ENCODE measurements at places on chromosomes 12 and 14. TPM values are rescaled to one million over a fixed set of nuclear protein-coding genes. Genes with fewer than 3 reads are reported as not detected.

The CLEC2A gene
- total RNA-seq, result not detected

The KRT77 gene
- not detected for total RNA-seq

The DTX3 gene
- 16.2 TPM for total RNA-seq

The KLHDC1 gene
- 1.2 TPM for total RNA-seq

The DPPA3 gene
- total RNA-seq, result not detected

The LRR1 gene
- 16.1 TPM for total RNA-seq

The HNF1A gene
- not detected for total RNA-seq

The ZNF891 gene
- total RNA-seq, result 2.4 TPM

The RNASE9 gene
- not detected for total RNA-seq

The CEBPE gene
- total RNA-seq, result not detected

The TBX5 gene
- not detected for total RNA-seq

The PRIMA1 gene
- total RNA-seq, result not detected

The TSFM gene
- 44.8 TPM for total RNA-seq

The C2CD5 gene
- 28.6 TPM for total RNA-seq

The GARIN6 gene
- total RNA-seq, result not detected

The GLI1 gene
- not detected for total RNA-seq

The COPZ1 gene
- total RNA-seq, result 232 TPM

The TMPRSS12 gene
- not detected for total RNA-seq

The SERPINA10 gene
- not detected for total RNA-seq

The ZDHHC22 gene
- total RNA-seq, result not detected

The TSPAN11 gene
- not detected for total RNA-seq

The CLBA1 gene
- total RNA-seq, result 12.5 TPM

The CCDC60 gene
- not detected for total RNA-seq

The SERPINA12 gene
- not detected for total RNA-seq

The CCDC38 gene
- 0.35 TPM for total RNA-seq

The HDAC7 gene
- total RNA-seq, result 106 TPM

The ASCL1 gene
- not detected for total RNA-seq

The DIO3 gene
- not detected for total RNA-seq

The ENDOU gene
- total RNA-seq, result 0.39 TPM

The CATSPERB gene
- total RNA-seq, result not detected

The PLD4 gene
- total RNA-seq, result not detected

The TAC3 gene
- total RNA-seq, result not detected

The VDR gene
- total RNA-seq, result 12.3 TPM

The RTN1 gene
- not detected for total RNA-seq

The WSCD2 gene
- not detected for total RNA-seq

The RASAL1 gene
- 14.9 TPM for total RNA-seq

The ABCD2 gene
- total RNA-seq, result not detected

The TESPA1 gene
- total RNA-seq, result not detected

The SLC5A8 gene
- not detected for total RNA-seq

The FAM90A1 gene
- total RNA-seq, result 1.6 TPM

The HEBP1 gene
- total RNA-seq, result 148 TPM

The SIX4 gene
- total RNA-seq, result 35.7 TPM

The SLC6A13 gene
- total RNA-seq, result not detected

The FGD6 gene
- total RNA-seq, result 18.1 TPM

The SLC6A15 gene
- not detected for total RNA-seq

All from PC-9 (cell line).